ENCODE measurements at places on chromosomes 16 and 17.
A peak's percentile ranks its signal among the peaks of the same experiment; 100 is the strongest.

- DNase-seq = no peak
Observed at GRCh38 chr17:11485336-11486100, 112.8 kb upstream of the DNAH9 start.

GRCh38 chr16:54462151-54462651, 175.6 kb upstream of the IRX3 start:
- peak; percentile 81 for DNase-seq

GRCh38 chr17:79785900-79786810, 8.2 kb downstream of the CBX2 start:
- no peak for DNase-seq

DNA sequence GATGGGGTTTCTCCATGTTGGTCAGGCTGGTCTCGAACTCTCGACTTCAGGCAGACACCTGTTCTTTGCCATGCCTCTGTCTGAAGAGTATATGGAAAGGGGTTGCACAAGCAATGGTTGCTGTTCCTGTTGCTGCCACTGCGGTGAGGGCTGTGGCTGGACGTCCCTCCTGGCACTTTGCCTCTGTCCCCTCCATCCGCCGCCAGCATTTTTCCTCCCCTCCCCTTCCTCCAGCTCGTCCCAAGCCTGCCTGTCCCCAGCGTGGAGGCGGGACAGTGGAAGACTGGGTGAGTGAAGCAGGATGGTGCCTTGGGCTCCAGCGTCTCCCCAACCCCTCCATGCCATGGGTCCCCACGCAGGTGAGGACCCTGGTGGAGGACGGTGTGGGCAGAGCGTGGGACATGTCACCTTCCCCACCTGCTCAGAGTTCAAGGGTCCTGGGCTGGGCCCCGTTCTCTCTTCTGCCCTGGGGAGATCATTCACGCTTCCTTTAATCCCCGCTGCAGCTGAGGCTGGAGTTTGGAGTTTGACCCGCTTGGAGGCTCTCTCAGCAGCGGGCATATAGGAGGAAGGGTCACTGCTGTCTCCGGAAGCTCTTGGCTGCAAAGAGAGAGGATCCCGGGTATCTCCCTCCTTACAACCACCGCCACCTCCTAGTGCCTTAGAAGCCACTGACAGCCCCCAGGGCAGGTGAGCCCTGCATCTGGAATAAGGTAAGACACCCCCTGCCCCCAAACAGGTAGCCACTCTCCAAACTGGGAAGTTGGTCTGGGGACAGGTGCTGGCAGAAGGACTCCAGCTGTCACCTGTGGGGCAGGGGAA, at the start of gene SLC5A11:
TSS of gene SLC5A11 (plus strand) at position 238 of the 822 bp plus-strand sequence. CDS start 12,681 bp downstream, outside the sequence.
- no peak for DNase-seq

- DNase-seq = no peak
Observed at GRCh38 chr17:45376171-45377005, 56.3 kb downstream of the ARHGAP27 start.

- DNase-seq = peak; percentile 65
Observed at GRCh38 chr16:89322321-89323119, 105.0 kb downstream of the ZNF778 start.

Measured in astrocyte (in vitro differentiated cells and primary cell).